Esophagus squamous epithelium (tissue), 5 donors: ENCODE measurements at places on chromosomes 1 and 21. TPM values are rescaled to one million over a fixed set of nuclear protein-coding genes. Genes with fewer than 3 reads are reported as not detected.

CELA2B gene
- total RNA-seq: not detected

FCRLB gene
- 0.70 TPM for total RNA-seq

TAS1R1 gene
- not detected for total RNA-seq

UTS2 gene
- total RNA-seq: not detected

GUCA2A gene
- not detected for total RNA-seq

MEGF6 gene
- 27.1 TPM for total RNA-seq

KCNA2 gene
- 2.0 TPM for total RNA-seq

ITLN2 gene
- not detected for total RNA-seq

ZSWIM5 gene
- 0.79 TPM for total RNA-seq

LRRC39 gene
- total RNA-seq: not detected

CCDC181 gene
- total RNA-seq: not detected

LIPI gene
- not detected for total RNA-seq

MCOLN3 gene
- 0.61 TPM for total RNA-seq

NGF gene
- total RNA-seq: 1.9 TPM

CELA2A gene
- not detected for total RNA-seq

DNA sequence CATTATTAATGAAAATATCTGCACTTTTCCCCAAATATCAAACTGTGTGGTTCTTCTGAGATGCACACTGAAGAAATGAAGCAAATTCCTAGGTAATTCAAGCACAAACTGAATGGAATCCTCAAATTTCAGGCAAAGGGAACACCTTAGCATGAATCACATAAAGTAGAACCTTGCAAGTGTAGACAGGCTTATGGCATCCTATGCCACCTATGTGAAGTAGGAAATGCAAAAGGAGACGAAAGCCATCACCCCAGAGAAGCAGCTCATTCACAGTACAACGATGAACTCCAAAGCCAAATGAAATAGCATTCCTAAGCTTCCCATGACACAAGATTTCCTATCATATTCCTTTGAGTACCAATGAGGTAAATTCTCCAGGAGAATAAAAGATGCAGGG lies 461.2 kb upstream of the RUNX1 start:
- no peak for DNase-seq

GRCh38 chr1:196651079-196651478 lies 764 bp upstream of the CFH start:
- DNase-seq: no peak

- DNase-seq: no peak
These were observed 78.7 kb upstream of the ZNF281 start for GRCh38 chr1:200488375-200489165.

GRCh38 chr1:2312160-2312514 lies 79.2 kb downstream of the MORN1 start:
- no peak for DNase-seq

DNA sequence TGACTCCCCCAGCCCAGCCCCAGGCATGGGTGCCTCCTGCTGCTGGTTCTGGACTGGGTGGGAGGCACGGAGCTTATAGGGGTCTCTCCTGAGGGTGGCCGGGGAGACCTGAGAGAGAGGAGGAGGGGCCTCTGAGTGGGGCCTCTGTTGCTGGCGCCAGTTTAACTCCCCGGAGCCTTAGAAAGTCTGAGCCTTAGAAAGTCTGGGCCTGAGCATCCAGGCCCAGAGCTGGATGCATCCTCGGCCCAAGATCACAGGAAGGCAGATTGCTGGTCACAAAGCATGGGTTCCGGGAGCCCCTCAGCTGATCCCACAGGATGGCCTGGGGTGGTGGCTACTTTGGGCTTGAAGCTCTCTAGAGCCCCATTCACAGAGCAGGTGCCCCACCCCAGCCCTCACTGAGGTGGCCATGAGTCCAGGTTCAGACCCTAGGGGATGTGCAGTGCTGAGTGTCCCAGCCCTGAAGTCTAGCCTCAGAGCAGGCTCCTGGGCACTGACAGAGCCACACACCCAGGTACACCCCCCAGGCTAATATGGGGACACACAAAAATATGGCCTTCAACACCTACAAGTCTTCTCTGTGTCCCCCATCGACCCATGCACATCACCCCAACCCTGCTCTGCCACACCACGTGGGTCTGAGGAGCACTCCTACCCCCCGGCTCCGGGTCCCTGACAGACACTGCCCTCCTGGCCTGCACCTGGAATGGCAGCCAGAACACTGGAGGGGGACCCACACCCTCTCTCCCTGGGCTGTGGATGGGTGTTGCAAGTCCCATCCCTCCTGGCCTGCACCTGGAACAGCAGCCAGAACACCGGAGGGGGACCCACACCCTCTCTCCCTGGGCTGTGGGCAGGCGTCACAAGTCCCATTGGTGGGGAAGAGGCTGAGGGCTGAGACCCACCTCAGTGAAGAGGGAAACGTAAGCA lies 9.7 kb downstream of the PLA2G2F start:
- DNase-seq: no peak

DNA sequence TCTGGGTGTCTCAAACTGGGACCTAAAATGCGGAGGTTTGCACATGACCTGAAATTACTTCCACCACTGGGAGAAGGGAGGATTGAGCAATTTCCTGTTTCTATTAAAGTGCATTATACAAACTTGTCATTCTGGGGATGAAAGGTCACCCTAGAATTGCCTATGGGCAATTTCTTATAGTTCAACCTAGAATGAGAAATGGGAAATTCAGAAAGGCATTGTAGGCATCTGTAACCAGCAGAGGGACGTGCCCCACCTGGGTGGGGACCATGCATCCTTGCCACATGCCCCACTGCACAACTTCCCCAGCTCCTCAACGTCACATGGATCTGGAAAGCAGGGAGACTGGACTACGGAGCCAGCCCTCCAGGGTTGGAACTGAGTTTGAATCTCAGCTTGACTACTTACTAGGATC lies 47.0 kb downstream of the MRPL39 start:
- DNase-seq: no peak

DNA sequence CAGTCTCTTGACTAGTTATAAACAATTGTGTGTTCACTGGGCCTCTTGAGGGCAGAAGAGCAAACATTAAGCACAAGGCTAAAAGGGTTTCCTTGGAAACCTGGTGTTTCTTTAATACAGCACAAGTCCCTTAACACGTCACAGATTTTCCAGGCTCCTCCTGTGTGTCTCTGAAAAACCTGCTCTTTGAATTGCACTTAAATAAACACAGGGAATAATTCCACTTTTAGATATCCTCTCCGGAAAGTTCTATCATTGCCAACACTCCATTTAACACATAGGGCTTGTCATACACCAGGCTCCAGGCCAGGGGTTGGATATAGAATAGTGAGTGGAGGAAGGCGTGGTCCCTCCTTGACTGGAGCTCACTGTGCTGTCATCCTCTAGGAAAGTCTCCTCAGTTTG lies 442.6 kb downstream of the DSCAM start:
- no peak for DNase-seq

GRCh38 chr1:45246760-45247159 lies 40.4 kb upstream of the ZSWIM5 start:
- no peak for DNase-seq

DNA sequence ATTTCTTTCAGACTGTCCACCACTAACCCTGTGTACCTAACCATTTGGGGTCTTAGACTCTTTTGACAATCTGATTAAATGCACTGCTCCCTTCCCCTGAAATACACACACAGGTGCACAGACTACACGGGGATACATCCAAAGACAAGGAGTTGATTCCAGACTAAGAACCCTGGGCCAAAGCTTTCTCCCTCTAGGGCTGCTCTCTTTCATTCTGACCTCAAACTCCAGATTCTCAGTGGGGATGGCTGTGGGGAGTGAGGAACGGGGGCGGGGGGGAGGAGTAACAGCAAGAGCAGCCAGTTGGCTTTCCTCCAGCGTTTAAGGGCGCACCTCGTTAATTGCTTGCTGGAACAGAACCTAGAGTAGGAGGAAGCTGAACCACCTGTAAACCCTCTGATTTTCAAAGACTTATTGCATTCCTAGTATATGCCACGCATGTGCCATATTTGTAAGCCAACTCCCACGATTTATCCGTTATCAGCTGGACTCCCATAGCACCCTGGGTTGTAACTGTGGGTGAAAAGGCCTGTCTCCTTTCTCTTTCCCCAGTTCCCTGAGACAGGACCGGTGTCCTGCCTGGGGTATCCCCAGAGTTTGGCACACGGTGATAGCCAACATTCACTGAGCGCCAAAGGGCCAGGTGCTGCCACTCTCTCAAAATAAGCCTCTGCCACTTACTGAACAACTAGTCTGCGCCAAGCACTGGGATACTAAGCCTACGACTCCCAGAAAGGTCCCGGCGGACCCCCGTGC lies 920 bp downstream of the MTHFR start:
- DNase-seq: no peak

DNA sequence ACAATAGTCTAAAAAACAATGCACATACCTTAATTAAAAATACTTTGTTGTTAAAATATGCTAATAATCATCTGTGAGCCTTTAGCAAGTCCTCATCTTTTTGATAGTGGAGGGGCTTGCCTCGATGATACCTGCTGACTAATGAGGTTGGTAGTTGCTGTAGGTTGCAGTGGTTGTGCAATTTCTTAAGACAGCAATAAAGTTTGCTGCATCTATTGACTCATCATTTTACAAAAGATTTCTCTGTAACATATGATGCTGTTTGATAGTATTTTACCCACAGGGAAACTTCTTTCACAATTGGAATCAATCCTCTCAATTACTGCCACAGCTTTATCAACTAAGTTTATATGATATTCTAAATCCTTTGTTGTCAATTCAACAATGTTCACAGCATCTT lies 7.6 kb downstream of the C1orf87 start:
- DNase-seq: no peak

- DNase-seq: no peak
These were observed 33.2 kb upstream of the SLC19A1 start for GRCh38 chr21:45575304-45575992.

GRCh38 chr1:41521766-41522165 lies 37.3 kb upstream of the EDN2 start:
- no peak for DNase-seq

DNA sequence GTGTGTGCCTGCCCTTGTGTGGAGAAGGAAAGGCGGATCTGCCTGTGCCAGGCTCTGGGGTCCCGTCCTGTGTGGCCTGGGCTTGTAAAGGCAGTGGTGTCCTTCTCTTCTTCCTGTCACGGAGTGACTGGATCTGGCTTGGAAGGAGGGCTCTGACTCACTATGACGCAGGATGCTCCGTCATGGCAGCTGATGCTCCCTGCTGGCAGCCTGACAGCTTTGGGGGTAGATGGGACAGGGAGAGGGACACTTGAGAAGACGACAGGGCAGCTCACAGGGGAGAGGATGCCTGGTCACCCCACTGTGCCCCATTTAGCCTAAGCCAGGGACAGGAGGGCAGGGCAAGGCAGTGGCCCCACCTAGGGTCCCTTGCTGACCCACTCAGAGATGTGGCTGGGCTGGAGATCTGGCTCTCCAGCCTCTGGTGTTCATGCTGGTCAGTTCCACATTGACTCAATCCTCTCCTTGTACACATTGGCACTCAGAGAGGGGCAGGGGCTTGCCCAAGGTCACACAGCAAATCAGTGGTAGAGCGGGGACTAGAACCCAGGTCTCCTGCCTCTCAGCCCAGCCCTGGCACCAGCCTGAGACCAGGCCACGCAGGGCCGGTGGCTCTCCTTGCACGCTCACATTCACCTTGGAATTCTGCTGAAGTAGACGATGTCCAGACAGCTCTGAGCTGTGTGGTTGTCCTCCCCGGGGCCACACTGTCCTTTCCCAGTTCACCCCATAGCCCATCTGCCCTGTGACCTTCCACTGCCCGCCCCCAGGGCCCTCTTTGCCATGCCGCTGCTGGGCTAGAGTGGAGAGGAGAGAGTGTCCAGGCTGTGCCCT lies 2.8 kb upstream of the FAM131C start:
- DNase-seq: no peak

GRCh38 chr1:27380224-27380623 lies 2.9 kb downstream of the CD164L2 start:
- no peak for DNase-seq

- DNase-seq: no peak
These were observed 31.3 kb downstream of the WNT4 start for GRCh38 chr1:22111620-22112019.

- DNase-seq: no peak
These were observed 147.0 kb downstream of the GABPA start for GRCh38 chr21:25881524-25882376.

GRCh38 chr1:72412286-72412685 lies 129.9 kb upstream of the NEGR1 start:
- no peak for DNase-seq
